NCI-H1694 treated with DMSO at 0.1 percent for 48 hours (cell line): ENCODE measurements at places on chromosomes 3 and 15.
A peak's percentile ranks its signal among the peaks of the same experiment; 100 is the strongest.

GRCh38 chr3:4980229-4981203, 1.3 kb downstream of the BHLHE40 start:
- DNase-seq, result no peak

GRCh38 chr3:175433026-175433674, 574.0 kb downstream of the NAALADL2 start:
- DNase-seq, result peak; percentile 16

DNA sequence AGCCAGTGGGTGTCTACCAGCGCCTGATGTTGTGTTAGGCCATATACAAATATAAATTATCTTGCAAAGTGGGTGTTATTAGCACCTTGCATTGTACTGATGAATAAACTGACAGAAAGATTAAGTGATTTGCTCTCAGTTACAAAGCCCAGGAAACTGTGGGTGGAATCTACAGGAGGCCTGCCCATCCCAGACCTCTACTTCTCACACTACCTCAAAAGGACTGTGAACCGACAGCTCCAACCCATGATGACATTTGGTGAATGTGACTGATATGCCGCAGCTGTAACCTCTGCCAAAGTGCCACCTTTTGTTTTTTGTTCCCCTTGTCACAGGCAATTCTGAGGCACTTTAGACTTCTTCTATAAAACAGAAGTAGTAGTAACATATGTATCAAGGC, 43.7 kb upstream of the KCNMB2 start:
- no peak for DNase-seq

GRCh38 chr15:71612397-71612722, 198.0 kb upstream of the NR2E3 start:
- DNase-seq, result no peak

DNA sequence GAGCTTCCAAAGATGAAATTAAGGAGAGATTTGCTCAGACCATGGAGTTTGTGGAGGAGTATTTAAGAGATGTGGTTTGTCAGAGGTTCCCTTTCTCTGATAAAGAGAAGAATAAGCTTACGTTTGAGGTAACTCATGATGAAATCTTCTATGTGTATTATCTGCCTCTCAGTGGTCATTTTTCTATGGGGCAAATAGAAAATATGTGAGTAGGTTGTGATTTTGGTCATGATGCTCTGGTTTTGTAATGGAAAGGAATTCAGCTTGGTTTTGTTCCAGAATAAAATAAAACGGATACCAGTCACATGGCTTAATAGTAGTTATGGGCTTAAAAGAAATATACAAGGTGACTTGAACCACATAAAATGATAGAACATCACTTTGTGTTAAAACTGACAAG, 181.1 kb downstream of the ITPR1 start:
- no peak for DNase-seq

DNA sequence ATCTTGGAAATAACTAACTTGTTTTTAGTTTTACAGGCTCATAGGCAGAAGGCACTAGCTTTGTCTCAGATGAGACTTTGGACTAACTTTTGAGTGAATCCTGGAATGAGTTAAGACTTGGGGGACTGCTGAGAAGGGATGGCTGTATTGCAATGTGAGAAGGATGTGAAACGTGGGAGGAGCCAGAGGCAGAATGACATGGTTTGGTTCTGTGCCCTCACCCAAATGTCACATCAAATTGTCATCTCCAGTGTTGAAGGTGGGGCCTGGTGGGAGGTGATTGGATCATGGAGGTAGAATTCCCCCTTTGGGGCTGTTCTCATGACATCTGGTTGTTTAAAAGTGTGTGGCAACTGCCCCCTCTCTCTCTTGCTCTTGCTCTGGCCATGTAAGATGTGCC, 28.8 kb upstream of the CCDC50 start:
- no peak for DNase-seq

DNA sequence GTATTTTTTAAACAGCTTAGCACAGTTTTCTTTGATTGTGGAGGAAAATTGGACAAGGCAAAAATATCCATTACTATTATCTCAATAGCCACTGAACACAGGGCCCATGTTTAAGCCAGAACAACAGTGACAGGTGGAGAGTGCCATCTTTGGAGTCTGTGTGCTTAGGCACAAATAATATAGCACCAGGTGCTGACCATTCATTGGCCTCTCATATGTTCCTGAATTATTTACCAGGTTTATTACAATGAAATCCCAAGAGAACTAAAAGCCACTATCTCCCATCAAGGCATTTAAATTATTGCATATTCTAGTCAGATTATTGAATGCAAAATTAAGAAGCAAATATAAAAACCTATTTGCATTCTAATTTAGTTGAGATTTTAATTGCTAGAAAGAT, 39.6 kb downstream of the GPR156 start:
- no peak for DNase-seq

DNA sequence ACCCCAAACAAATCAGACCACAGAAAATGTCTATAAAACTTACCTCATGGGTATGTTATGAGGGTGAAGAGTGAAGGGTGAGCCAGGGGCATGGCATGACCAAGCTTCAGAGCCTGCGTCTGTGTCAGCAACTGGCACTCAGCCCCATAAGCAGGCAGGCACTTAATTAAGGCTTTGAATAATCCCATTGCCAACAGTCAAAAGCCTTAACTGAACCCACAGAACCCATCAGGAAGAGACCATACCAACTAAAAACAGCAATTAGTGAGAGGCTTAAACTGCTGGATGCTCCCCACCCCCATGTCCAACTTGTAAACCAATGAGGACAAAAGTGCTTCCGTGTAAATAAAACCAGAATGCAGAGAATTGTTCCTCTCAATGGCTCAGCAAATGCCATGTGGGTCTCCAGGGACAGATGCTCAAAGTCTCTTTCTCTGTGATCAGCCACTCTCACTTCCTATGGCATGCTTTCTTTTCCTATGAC, 126.0 kb downstream of the MYLK start:
- DNase-seq, result peak; percentile 73

GRCh38 chr3:197000211-197000610, 29.4 kb downstream of the MELTF start:
- DNase-seq, result no peak

DNA sequence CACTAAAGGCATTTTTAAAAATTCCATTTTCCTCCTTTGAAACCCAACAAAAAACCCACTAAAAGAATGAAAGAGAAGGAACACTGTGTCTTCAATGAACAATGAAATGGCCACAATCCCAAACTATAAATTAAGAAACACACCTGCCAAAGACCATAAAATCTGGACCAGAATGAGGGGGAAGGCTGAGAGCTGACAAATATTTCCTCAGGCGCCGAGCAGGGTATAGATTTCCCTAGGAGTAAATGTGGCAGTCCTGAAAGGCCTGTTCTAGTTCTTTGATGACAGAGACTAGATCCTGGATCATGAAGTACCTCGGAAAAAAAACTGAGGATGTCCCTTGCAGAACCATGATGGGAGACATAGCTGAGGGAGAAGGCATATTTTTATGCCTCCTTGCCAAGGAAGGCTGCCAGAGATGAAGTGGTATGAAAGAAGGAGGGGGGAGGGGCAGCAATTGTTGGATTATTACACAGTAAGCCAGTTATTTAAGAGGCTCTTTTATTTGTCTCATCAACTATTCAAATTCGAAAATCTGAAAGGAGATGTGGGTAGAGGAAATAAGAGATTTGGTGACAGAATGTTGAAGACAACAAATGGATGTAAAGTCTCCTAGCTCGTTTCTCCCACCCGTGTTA, 275.3 kb upstream of the GOLGA6L4 start:
- no peak for DNase-seq

DNA sequence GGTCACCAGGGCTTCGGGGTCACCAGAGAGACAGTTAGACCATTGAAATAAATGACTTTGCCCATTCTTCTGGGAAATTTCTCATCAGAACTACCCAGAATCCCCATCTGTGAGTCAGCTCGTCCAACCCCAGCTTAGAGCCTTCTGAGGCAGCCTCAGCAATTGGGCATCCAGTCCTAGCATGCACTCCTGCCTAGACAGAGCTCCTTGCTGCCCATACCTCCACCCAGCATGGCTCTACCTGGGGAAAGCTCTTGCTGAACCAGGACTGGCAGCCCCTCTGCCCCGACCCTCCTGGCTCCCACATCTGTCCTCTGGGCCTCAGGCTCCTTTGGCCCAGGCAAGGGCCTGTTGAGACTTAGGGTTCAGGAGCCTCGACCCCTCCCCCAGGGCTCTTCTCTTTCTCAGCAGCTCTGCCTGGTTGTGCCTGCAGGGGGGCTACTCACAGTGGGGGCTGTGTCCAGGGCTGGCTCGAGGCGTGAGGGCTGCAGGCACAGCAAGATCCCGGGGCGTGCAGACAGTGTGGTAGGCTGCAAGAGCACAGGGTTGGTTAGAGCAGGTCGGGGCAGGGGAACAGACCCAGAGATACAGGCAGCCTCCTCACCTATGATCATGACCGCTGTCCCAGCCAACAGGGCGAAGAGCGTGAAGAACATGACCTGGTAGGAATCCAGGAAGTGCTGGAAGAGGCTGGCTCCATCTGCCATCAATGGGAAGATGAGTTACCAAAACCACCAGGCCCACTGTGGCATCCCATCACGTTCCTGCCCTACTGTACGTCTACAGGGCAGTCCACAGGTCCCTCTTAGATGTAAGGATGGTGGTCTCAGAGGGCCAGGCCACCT, 101.3 kb downstream of the NUP210 start:
- no peak for DNase-seq

GRCh38 chr3:150495149-150495548, 51.1 kb downstream of the SERP1 start:
- no peak for DNase-seq

- no peak for DNase-seq
These were observed 599.4 kb downstream of the ZIC1 start for GRCh38 chr3:148008591-148008990.
